SK-N-DZ (cell line): ENCODE measurements at places on chromosomes 16 and 17.

- DNase-seq: no peak
Measured at GRCh38 chr16:887846-888245, 82.9 kb downstream of the LMF1 start.

DNA sequence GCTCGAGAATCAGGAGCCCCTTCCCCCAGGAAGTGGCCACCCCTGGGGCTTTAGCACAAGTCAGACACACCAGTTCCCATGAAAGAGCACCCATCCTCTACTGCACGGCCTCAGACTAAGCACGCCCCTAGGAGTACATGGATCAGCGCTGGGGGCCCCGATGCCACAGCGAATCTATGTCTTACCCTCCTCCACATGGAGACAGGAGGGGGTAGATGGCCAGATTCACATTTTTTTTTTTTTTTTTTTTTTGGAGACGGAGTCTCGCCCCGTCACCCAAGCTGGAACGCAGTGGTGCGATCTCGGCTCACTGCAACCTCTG, 3.2 kb upstream of the EXOSC6 start:
- no peak for DNase-seq

GRCh38 chr17:32569171-32570080, 82.6 kb downstream of the CDK5R1 start:
- DNase-seq: no peak

- no peak for DNase-seq
Measured at GRCh38 chr17:28221751-28222414, 97.1 kb upstream of the TMEM97 start.

GRCh38 chr17:9185688-9186284, 164.5 kb downstream of the NTN1 start:
- DNase-seq: no peak

GRCh38 chr17:16989230-16989952, 17.5 kb upstream of the TNFRSF13B start:
- DNase-seq: no peak

DNA sequence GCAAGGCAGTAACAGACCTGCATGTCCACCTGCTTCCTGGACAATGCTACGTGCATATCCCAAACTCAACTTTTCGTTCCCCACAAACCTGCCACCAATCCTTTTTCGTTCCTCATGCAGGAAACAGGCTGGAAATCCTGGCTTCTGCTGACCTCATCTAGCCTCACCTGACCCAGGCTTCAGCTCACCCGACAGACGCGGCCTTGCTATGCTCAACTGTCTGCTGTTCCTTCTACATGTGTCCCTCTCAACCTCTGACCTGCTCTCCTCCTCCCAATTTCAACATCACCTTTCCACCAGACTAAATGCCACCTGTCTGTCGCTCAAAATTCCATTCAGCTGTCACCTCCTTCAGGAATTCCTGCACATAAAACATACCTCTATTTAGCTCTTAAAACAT, 44.5 kb downstream of the XPO6 start:
- no peak for DNase-seq

- no peak for DNase-seq
Measured at GRCh38 chr17:72306037-72306436, 185.2 kb downstream of the SOX9 start.

- no peak for DNase-seq
Measured at GRCh38 chr16:50821586-50821985, 79.7 kb downstream of the CYLD start.

DNA sequence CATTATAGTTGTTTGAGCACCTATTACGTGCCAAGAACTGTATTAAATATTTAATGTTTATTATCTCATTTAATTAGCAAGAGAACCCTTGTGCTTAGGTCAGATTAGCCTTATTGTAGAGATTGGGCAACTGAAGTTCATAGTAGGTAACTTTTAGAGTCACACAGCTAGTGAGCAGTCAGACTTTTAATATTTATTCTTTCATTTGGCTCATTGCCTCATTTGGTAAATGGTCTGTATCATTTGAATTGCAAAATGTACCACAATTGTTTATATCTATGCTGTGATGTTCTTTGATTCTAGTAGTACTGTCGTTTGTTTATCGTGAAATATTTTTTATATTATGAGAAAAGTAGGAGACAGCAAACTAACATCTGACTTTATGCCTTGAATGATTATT, 7.6 kb downstream of the CLTC start:
- no peak for DNase-seq

- no peak for DNase-seq
Measured at GRCh38 chr17:27520491-27521185, 64.4 kb downstream of the KSR1 start.

DNA sequence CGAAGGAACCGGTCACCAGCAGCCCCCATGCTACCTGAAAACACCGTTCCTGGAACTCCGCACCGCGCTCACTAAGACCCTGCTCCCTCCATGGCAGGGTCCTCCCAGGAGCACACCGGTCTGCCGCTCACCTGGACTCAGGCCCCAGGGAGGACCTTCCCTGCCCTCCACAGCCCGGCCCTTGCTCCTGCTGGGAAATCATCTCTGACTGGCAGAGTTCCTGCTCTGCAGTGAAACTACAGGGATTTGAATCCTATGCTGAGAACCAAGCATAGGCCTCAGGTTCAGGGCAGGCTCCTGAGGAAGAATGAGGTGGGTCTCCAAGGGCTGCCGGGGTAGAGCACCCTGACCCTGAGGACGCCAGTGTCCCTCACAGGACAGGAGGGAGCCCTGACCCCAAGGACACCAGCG, 88.5 kb downstream of the KCNJ12 start:
- DNase-seq: no peak

GRCh38 chr16:68229431-68230175, 6.3 kb downstream of the ESRP2 start:
- peak; percentile 48 for DNase-seq
